ENCODE measurements at places on chromosomes 5 and 9.
A peak's percentile ranks its signal among the peaks of the same experiment; 100 is the strongest.

- DNase-seq: no peak
These were observed 59.4 kb upstream of the GNA14 start for GRCh38 chr9:77707383-77708063.

- DNase-seq: no peak
These were observed 535.3 kb downstream of the PRDM9 start for GRCh38 chr5:24042688-24043087.

GRCh38 chr9:98538626-98539031 lies 170.1 kb downstream of the GABBR2 start:
- DNase-seq: peak; percentile 88

DNA sequence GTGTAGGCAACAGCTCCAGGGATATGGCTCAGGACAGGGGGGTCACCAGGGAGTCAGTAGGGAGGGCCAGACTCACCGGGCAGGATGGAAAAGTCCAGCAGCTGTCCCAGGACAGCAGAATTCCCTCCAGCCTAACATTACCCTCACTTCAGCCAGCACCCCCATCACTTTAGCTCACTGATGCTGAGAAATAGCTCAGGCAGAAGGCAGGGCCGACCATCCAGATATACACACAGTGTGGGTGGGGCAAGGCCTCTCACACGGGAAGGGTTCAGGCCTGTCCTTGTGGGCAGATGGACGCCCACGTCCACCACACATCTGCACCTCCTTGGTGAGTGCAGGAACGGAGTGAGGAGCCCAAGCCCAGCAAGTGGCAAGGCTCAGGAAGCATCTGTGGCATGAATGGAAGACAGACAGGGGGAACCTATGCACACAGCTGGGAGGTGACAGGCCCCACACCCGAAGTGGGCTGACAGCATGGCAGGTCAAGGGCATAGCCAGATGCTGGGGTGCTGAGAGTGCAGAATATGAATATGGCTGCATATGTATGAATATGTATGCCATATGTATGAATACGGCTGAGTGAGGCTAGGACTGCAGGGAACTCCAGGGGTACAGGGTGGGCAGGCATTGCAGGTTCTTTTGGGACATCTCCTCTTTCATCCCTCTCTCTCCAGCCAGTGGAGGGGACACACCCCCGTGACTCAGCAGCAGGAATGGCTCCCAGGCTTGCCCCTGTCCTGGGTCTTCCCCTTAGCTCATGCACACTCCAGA lies 17.0 kb downstream of the BICD2 start:
- no peak for DNase-seq

GRCh38 chr5:149215478-149216090 lies 56.1 kb upstream of the AFAP1L1 start:
- no peak for DNase-seq

DNA sequence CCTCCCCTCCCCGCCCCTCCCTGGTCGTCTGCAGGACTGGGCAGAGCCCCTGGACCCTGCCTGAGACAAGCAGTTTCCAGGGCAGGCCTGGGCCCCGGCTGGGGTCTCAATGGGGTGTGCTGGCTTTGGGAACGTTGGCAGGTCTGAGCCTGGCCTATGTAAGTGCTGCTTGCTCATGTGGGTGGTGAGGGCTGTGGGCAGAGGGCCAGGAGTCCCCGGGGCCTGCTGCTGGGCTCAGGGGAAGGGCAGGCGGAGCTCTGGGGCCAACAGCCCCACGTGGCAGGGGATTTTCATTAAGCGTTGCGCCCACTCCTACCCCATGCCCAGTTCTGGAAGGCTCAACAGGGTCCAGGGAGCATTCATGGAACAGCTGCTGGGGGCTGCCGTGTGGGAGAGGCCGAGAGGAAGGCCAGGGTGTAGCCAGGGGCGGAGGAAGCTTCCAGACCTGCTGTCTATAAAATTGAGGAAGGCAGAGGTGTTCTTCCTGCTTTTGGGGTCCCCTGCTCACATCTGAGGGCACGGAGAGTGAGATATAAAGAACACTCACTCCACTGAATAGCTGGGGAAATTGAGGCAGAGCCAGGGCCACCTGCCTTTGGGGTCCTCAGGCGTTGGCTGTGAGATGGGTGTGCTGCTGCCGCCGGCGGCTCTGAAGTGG lies 32.5 kb downstream of the RXRA start:
- DNase-seq: peak; percentile 84

GRCh38 chr9:93406371-93406770 lies 45.1 kb upstream of the FAM120A start:
- no peak for DNase-seq

DNA sequence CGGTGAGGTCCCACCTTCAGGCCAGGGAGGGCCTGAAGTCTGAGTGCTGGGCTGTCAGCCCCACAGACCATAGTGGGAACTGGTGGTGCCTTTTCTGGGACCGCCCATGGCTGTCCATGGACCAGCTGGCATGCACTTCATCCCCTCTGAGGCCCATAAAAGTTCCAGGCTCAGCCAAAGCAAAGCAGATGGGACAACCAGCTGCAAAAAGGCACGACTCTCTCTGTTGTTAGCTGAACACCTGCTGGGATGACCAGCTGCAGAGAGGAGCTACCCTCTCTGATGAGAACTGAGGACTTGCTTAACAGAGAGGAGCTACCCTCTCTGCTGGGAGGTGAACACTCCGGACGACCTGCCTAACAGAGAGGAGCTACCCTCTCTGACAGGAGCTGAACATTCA lies 844.3 kb upstream of the DMAC1 start:
- DNase-seq: no peak

GRCh38 chr9:93821307-93821703 lies 133.8 kb downstream of the BARX1 start:
- no peak for DNase-seq

GRCh38 chr5:127766676-127767335 lies 63.6 kb downstream of the CCDC192 start:
- DNase-seq: no peak

DNA sequence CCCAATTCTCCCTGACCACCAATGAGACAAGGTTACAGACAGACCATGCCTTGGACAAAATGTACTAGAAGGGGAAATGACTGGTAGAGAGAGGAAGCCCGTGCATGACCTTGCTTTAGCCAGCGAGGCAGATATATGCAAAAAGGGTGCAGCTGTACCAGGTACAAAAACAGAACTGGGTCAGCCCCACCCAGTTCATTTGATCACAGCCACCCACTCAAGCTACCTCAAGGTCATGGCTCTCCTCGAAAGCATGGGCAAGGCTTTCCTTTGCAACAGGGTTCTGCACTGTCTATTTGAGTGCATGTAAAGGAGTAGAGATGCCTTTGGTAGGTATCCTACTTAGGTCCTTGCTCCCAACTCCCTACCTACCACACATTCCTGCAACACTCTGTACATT lies 33.3 kb downstream of the TLE1 start:
- no peak for DNase-seq

- DNase-seq: no peak
These were observed 37.5 kb downstream of the PTPN3 start for GRCh38 chr9:109460576-109460975.

DNA sequence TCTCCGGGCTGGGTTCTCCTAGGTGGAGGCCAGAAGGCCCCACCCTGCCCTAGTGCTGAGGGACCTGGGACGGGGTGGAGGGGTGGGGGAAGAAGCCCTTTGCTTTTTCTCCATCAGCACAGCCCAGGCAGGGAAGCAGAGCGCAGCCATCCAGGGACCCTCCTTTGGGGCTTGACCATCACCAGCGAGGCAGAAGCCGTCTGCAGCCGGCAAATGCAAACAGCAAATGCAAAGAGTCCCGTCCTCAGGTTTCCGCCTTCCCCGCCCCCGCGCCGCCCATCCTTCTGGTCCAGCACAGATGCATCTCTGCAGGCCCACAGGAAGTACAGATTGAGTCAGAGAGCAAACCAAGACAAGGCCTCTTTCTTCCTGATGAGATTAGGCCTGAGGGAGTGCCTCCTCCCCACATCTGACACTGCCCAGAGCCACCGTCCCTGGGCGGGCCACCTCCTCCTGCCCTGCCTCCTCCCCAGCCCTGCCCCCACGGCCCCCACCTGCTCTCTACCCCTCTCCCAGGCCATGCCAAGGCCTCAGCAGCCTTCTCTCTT lies 23.4 kb downstream of the CORO2A start:
- no peak for DNase-seq

GRCh38 chr5:65190328-65191053 lies 291.2 kb downstream of the ADAMTS6 start:
- DNase-seq: no peak

DNA sequence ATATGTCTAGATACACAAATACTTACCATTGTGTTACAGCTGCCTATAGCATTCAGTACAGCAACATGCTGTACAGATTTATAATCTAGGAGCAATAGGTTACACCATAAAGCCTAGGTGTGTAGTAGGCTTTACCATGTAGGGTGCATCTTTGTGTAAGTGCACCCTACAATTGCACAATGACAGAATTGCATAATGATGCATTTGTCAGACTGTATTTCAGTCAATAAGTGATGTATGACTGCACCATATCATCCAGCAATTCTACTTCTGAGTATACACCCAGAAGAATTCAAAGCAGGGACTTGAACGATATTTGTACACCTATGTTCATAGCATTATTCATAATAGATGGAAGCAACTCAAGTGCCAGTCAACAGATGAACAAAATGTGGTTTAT lies 100.4 kb upstream of the SLC44A1 start:
- DNase-seq: no peak

DNA sequence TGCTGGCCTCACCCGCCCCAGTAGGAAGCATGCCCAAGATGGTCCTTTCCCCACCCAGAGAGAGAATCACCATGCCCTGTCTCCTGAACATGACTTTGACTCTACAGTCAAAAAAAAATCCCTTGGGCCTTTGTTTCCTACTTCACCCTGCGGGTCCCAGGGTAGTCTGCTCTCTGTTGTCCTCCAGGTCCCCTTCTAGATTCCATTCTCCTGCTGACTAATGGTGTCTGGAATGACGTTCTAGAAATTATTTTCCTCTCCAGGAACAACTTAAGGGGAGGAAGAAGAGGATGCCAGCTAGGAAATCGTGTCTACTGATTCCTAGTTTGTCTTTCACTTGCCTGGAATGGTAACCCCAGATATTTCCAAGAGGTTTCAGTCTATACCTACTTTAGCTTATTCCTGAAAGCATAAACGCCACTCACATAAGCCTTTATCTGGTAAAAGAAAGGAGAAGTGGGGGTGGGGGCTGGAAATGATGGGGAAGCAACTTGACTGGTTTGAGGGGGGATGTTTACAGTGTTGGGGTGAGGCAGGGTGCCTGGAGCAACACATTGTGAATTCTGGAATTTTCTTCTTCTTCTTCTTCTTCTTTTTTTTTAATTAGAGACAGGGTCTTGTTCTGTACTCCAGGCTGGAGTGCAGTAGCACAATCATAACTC lies 93.9 kb downstream of the SNX18 start:
- no peak for DNase-seq

GRCh38 chr5:133882846-133883245 lies 85.6 kb downstream of the C5orf15 start:
- no peak for DNase-seq

DNA sequence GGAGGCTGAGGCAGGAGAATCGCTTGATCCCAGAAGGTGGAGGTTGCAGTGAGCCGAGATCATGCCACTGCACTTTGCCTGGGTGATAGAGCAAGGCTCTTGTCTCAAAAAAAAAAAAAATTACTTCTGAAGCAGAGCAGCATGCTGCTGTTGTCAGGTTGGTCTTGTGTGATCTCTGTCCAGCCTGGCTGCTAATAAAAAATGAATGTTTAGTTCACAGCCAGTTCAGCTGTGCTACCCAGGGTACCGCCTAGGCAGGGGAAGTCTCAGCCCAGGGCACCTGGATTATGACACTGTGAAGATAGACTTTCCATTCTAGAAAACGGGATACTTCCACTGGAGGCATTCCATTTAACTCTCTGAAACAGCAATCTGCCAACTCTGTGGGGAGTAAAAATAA lies 23.5 kb upstream of the ABCA1 start:
- no peak for DNase-seq

GRCh38 chr9:20594608-20595007 lies 27.7 kb downstream of the MLLT3 start:
- DNase-seq: no peak

DNA sequence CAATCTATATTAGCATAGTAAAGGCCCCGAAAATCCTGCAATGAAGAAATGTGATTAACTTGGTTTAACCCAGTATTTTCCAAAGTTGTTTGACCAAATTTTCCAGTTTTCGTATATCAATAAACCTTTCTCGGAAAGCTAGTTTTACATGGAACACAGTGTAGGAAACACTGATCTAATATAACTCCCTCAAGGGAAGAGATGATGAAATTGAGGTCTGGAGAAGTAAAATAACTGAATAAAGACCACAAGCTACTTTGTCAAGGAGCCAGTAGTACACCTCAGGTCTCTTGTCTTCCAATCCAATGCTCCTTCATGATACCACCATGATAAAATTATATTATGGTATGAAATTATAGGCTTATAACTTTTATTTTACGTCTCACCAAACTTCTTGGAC lies 118.1 kb upstream of the TARS1 start:
- DNase-seq: no peak

DNA sequence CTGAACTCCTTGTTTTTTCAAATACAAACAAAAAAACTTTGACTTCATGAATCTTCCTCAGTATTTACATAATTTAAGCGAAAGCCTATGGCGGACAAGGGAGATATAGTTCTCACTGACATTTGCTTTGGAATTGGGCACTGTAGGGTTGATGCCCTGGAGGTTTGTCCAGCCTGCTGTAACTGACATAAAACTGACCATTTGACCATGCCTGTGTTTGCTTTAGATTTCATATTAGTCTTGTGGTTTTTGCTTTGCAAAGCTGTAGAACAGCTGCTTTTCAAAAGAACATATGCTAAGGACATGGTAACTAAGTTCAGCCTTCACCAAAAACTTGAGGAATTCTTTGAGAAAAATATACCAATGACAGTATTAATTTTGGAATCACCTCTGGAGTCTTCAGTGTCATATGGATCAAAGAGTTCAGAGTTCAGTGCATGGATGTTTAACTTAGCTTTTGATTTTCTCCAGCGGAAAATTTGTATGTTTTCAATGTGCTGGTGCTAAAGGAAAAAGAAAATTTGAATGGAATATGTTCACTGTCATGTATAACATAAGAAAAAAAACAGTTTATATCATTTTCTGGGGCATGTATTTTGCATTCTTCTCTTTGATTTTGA lies 1013.1 kb downstream of the NR2F1-AS1 start:
- DNase-seq: no peak

- no peak for DNase-seq
These were observed 114.5 kb downstream of the RPS23 start for GRCh38 chr5:82163452-82164175.

- no peak for DNase-seq
These were observed 160.3 kb upstream of the TRPC7 start for GRCh38 chr5:136525597-136525996.

GRCh38 chr9:80885894-80886293 lies 803.5 kb downstream of the TLE1 start:
- DNase-seq: no peak

- DNase-seq: no peak
These were observed 336.9 kb upstream of the SLC24A2 start for GRCh38 chr9:20125727-20126126.

GRCh38 chr5:152568016-152568415 lies 162.9 kb upstream of the NMUR2 start:
- no peak for DNase-seq

DNA sequence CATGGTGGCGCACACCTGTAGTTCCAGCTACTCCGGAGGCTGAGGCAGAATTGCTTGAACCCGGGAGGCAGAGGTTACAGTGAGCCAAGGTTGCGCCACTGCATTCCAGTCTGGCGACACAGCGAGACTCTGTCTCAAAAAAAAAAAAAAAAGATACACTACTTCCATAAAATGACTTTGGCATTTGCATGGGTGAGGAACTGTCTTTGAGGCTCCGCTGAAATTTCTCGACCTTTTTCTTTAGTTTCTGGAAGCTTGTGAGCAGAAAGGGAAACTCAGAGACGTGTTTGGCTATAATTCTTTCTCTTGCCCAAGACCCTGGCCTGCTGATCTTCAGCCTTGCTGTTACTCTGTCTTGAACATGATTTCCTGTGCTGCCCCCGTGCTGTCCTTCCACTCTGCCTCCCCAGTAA lies 37.3 kb downstream of the SPIN1 start:
- DNase-seq: no peak

Measured in NCI-H1105 treated with DMSO at 0.1 percent for 48 hours (cell line).